ENCODE measurements at places on chromosomes 7 and 10.
A peak's percentile ranks its signal among the peaks of the same experiment; 100 is the strongest.

DNA sequence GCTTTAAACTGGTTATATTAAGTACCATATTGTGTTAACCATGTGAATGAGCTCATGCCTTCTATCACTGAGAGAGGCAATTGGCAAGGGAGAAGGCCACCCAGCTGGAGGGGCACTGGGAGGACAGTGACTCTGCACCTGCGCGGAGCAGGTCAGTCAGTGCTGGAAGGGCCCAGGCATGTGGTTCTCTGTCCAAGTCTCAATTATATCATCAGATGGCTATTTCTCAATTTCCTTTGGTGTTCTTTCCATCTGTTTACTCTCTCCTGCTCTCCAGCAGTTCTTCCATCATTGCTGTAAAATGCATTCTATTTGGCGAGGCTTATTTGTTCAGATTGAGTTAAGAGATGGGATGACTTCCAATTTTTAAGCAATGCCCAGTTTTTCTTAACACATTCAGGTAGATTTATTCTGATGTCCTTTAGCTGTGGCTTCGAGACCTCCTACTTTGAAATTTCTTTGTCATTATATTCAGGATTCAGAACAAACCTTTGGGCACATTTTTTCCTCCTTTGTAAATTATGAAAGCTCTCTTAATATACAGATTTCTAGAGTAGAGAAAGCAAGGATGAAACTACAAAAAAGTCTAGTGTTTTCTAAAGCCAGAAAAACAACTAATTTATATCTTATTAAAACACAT lies 159.3 kb downstream of the BMPER start:
- no peak for DNase-seq

DNA sequence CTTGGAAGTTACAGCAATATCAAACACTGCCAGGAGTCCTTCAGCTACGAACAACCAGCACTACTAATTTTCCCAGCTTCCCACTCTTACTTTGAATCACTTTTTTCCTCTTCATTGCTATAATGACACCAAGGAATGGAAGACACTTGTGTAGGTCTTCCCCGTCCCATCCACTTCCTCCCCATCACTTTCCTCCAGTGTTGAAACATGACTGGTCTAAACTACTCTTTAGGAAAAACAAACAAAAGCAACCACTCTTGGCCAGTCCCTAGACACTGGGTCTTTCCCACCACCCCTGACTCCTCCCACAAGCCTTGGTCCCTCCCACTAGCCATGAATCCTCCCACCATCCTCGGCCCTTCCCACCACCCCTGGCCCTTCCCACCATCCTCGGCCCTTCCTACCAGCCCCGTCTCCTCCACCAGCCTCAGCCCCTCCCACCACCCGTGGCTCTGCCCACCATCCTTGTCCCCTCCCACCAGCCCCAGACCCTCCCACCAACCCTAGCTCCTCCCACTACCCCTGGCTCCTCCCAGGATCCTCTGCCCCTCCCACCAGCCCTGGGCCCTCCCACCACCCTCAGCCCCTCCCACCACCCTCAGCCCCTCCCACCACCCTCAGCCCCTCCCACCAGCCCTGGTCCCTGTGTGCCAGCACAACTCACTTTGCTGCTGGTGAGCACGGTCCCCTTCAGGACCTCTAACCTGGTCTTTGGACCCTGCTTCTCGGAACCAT lies 68.5 kb downstream of the CXCL12 start:
- DNase-seq = peak; percentile 23

- no peak for DNase-seq
Observed at GRCh38 chr10:36224431-36224985, 582.4 kb upstream of the FZD8 start.

- no peak for DNase-seq
Observed at GRCh38 chr7:6306471-6306870, 34.0 kb upstream of the CYTH3 start.

All from activated CD8-positive, alpha-beta T cell treated with anti-CD3 and anti-CD28 coated beads, Interleukin-2, amount 10 ng/mL, durations not matched to agents 7 days and 5 days (primary cell).